ENCODE measurements at places on chromosomes 4 and X.

DNA sequence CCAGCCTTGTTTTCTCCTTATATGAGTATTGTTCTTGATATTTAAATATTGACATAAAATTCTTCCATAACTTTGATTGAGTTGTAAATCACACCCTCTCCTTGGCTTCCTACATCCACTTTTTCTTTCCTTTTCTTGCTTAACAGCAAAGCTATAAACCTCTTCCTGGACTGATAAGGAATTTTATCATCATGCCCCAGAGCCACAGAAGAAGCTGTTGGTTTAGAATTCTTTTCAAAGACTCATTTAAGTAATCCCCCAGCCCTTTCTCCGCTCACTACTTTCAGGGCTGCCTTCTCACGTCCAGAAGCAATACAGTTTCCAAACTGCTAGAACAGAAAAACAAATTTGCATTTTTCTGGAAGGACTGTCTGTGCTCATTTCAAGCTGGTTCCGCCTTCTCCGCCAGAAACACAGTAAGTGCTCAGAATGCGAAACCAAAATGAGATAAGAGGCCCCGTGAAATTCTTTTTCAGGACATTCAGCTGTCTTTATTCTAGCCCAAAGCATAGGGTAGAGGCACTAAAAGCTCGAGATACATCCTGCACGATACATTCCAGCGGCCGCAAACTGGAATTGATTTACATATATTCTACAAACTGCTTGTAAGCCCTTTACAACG lies 849 bp downstream of the MID1 start:
- DNase-seq: no peak

GRCh38 chr4:183532821-183533220 lies 28.0 kb downstream of the ING2 start:
- DNase-seq: no peak

- peak; percentile 47 for DNase-seq
These were observed 825 bp upstream of the RASGEF1B start for GRCh38 chr4:81472281-81473182.

- DNase-seq: no peak
These were observed 38.0 kb upstream of the FAM9C start for GRCh38 chrX:13082206-13083065.

DNA sequence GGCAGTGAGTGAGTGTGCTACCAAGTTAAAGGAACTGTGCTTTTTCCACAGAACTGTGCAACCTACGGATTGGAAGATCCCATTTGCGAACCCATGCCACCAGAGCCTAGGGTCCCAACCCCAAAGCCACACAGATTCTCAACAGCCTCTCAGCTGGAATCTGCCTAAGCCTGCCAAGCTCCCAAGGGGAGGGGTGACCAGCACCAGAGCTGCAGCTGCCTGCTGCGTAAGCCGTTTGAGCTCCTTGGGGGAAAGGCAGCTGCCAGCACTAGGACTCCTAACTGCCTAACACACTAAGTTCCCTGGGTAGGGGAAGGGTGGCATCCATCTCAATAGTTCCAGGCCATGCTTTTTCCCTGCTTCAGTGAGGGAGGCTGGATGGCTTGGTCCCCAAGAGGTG lies 738.1 kb upstream of the PRKX start:
- DNase-seq: no peak

- DNase-seq: no peak
These were observed 159.2 kb upstream of the SLC7A11 start for GRCh38 chr4:138401334-138401733.

DNA sequence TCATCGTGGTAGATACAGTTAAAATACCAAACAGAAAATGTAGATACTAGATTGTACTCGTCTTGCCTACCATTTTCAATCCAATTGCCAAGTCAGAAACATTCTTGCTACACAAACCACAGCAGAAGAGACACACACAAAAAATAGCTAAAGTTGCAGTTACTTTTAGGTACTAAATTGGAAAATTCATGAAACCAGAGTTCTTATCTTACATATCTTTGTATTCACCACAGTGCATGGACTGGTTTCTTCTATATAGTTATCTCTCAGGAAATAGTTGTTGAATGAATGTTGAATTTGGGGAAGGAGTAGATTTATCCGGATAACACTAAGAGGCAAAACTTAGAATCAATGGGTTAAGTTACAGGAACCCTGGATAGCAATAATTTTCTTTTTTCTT lies 14.2 kb downstream of the COL4A5 start:
- DNase-seq: no peak

GRCh38 chr4:123484291-123484926 lies 87.8 kb downstream of the SPRY1 start:
- no peak for DNase-seq

- DNase-seq: no peak
These were observed 43.7 kb downstream of the USP9X start for GRCh38 chrX:41128955-41129354.

GRCh38 chr4:174211622-174212044 lies 71.8 kb downstream of the FBXO8 start:
- DNase-seq: no peak

- DNase-seq: no peak
These were observed 268.4 kb upstream of the MAGEB18 start for GRCh38 chrX:25869761-25870160.

DNA sequence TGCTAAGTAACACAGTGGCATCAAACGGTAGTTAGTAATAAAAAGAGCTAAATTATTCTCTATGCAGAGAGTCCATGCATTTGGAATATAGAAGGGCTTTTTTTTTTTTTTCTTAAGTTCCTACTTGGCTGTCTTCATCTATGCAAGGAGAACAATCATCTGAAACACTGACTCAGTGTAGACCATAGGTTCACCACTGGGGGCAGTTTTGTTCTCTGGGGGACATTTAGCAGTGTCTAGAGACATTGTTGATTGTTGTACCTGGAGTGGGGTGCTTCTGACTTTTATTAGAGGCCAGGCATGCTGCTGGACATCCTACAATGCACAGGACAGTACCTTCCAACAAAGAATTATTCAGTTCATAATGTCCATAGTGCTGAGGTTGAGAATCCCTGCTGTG lies 41.2 kb downstream of the TMA16 start:
- no peak for DNase-seq

GRCh38 chr4:48665555-48666186 lies 114.4 kb downstream of the FRYL start:
- DNase-seq: no peak

DNA sequence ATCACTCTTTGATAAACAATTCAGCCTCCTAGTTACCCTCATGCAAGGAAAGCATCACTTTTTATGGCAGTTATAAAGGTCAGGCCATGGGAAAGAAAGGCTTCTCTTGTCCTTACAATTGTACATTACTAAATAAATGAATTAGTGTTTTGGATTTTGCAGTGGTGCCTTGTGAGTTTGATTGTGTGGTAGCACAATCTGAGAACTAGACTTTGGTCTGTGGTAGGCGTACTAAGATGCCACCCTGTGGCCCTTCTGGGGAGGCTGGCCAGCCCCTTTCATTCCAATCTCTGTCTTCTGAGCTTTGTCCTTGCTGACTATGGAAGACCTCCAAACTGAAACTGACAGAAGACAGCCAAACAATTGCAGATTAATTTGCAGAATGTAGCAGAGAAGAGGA lies 14.6 kb upstream of the HNRNPD start:
- no peak for DNase-seq

DNA sequence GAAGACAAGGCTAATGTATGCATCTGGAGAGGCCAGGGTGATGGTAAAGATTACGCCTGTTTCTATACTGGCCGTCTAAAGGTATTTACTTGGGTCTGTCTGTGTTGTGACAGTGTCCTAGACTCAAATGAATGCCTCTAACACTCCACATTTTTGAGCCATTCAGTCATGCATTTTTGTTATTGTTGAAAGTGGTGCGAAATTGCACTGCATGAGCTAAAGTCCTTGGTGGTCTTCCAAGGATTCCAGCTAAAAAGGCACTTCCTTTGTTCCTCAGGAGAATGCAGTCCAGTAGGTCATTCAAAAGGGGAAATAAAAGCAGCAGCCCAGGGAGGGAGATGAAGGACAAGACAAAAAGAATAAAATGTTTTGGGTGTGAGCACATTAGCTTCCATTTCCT lies 3.0 kb downstream of the GPC4 start:
- no peak for DNase-seq

DNA sequence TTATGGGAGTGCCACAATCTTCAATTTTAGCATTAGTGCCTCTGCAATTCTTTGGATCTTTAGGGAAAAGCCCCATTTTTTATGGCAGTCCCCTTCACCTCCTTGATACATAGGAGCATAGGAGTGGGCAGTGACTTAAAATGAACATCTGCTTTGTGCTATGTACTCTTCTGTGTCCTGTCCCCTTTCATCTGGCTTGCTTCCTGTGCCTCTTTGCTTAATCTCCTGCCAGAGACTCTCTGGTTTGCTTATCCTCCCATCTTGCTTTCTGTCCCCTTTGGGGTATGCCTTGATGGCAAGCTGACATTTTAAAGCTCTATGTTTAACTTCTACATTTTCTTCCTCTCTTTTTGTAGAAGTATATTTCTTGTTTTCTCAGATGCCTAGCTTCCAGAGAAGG lies 12.3 kb downstream of the PGK1 start:
- no peak for DNase-seq

DNA sequence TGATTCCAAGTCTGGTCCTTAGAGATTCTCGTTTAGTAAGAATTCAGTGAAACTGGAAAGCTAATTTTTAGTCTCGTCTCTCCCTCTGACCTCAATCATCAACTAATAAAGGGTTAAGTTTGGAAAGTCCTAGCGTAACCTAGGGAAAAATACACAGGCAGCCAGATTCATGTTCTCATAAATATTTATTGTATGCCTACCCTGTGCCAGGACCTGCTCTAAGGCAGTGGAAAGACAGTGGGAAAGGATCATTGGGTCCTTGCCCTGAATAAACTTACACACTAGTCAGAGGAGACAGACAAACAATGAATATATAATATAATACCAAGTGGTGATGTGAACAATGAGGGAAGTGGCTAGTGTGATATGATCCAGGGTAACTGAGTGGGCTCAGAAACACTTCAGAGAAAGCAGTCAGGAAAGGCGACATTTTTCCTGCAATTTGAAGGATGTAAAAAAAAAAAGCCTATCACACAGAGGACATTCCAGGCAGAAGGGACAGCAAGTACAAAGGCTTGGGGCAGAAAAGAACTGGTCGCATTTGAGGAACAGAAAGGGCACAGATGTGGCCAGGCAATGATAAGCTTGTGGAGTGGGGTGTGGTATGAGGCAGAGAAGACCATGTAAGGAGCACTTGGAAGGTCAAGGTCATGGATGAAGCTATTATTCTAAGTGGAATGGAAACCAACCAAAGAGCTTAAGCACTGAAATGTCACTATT lies 128.8 kb downstream of the AMELX start:
- DNase-seq: no peak

- no peak for DNase-seq
These were observed 317.1 kb downstream of the CBLL2 start for GRCh38 chrX:22589845-22590244.

GRCh38 chr4:73648478-73648877 lies 28.2 kb upstream of the RASSF6 start:
- no peak for DNase-seq

GRCh38 chr4:32196950-32197688 lies 1477.0 kb downstream of the PCDH7 start:
- no peak for DNase-seq

All from Caco-2 (cell line).